ENCODE measurements at places on chromosomes 2 and 18. TPM values are rescaled to one million over a fixed set of nuclear protein-coding genes. Genes with fewer than 3 reads are reported as not detected.
A peak's percentile ranks its signal among the peaks of the same experiment; 100 is the strongest.

DNA sequence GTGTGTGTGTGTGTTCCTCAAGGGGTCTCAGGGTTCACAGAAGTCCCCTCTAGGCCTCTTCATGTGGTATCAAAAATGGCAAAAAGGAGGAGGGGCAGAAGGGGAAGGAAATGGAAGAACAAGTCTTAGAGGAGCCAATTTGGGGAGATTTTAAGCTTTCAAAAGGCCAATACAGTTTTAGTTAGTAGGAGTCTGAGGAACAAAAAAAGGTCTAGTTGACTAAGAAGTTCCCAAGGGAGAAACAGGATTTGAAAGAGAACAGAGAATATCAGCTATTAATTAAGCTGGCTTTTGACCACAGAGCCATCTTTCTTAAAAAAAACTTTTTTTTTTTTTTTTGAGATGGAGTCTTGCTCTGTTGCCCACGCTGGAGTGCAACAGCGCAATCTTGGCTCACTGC is 7.1 kb downstream of the RNF125 start:
- peak overlapping the region; percentile 68 for H3K4me3 ChIP-seq
- H3K27me3 ChIP-seq, result no peaks in the 10 kb centered on the region
- H3K36me3 ChIP-seq, result peaks cover 6% of the 10 kb centered on the region
- peaks cover 71% of the 10 kb centered on the region for H3K4me1 ChIP-seq
- no peak for DNase-seq

- H3K4me1 ChIP-seq, result no peaks in the 10 kb centered on the region
- H3K36me3 ChIP-seq, result no peaks in the 10 kb centered on the region
- no peak for DNase-seq
- H3K4me3 ChIP-seq, result no peak overlapping the region
- H3K27ac ChIP-seq, result no peak overlapping the region
These were observed 71.7 kb downstream of the CIB4 start for GRCh38 chr2:26569216-26570082.

- H3K4me1 ChIP-seq, result peaks cover 18% of the 10 kb centered on the region
- no peak overlapping the region for H3K4me3 ChIP-seq
- no peak overlapping the region for H3K27ac ChIP-seq
- H3K27me3 ChIP-seq, result peaks cover 5% of the 10 kb centered on the region
These were observed 216.3 kb upstream of the ID2 start for GRCh38 chr2:8465560-8465959.

DNA sequence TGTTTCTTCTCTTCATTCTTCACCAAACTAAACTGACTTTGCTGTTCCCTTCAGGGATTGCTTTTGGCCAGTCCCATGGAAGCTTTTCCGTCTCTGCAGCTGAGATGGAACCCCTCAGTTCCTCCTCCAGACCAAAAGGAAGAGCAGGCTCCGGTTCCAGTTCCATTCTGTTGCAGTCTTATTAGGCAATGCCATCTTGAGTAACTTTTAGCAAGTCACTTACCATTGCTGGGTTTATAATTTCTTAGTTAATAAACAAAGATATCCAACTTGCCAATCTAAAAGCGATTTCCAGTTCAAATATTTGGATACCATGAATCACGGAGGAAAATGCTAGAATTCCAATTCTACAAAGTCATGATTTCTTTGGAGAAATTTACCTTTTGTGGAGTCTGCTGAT is 214.3 kb upstream of the LYPD1 start:
- no peaks in the 10 kb centered on the region for H3K36me3 ChIP-seq
- H3K4me1 ChIP-seq, result no peaks in the 10 kb centered on the region
- H3K27me3 ChIP-seq, result no peaks in the 10 kb centered on the region
- H3K4me3 ChIP-seq, result no peak overlapping the region
- H3K27ac ChIP-seq, result no peak overlapping the region

GRCh38 chr18:76406791-76407190 is 88.3 kb downstream of the ZNF516 start:
- H3K4me3 ChIP-seq, result no peak overlapping the region
- H3K36me3 ChIP-seq, result peaks cover 8% of the 10 kb centered on the region
- H3K4me1 ChIP-seq, result peaks cover 23% of the 10 kb centered on the region
- H3K27ac ChIP-seq, result no peak overlapping the region
- no peaks in the 10 kb centered on the region for H3K27me3 ChIP-seq

GRCh38 chr2:144666032-144666431 is 146.1 kb upstream of the ZEB2 start:
- H3K4me3 ChIP-seq, result no peak overlapping the region
- no peak overlapping the region for H3K27ac ChIP-seq
- H3K4me1 ChIP-seq, result peaks cover 2% of the 10 kb centered on the region
- no peak for DNase-seq

GRCh38 chr2:212237350-212238095 is 301.1 kb downstream of the ERBB4 start:
- no peaks in the 10 kb centered on the region for H3K36me3 ChIP-seq
- no peak overlapping the region for H3K27ac ChIP-seq
- H3K27me3 ChIP-seq, result no peaks in the 10 kb centered on the region
- no peak overlapping the region for H3K4me3 ChIP-seq

GRCh38 chr2:95261602-95262001 is 12.6 kb upstream of the PROM2 start:
- H3K36me3 ChIP-seq, result no peaks in the 10 kb centered on the region
- no peak overlapping the region for H3K4me3 ChIP-seq
- DNase-seq, result no peak
- H3K4me1 ChIP-seq, result no peaks in the 10 kb centered on the region

DNA sequence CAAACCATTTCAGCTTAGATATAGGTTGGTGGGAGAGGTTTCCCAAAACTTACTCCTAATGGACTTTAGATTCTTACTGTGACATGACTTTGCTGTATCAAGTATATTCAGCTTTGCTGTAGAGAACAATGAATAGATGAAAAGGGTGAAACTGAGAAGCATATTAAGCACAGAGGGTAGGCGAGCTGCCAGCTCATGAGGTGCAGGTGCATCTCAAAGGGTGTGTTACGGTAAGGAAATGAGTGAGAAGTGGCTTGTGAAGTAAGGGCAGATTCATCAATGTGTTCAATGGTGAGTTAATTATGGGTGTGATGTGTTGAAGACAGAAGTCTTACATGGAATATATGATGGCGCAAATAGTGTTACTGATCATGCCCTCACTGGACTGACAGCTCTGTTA is 49.3 kb downstream of the CD8B2 start:
- H3K4me1 ChIP-seq, result peaks cover 10% of the 10 kb centered on the region
- peak; percentile 31 for DNase-seq
- H3K27me3 ChIP-seq, result peaks cover 7% of the 10 kb centered on the region
- H3K4me3 ChIP-seq, result no peak overlapping the region

- H3K4me1 ChIP-seq, result no peaks in the 10 kb centered on the region
- peaks cover 2% of the 10 kb centered on the region for H3K27me3 ChIP-seq
- H3K36me3 ChIP-seq, result no peaks in the 10 kb centered on the region
- no peak overlapping the region for H3K27ac ChIP-seq
- H3K4me3 ChIP-seq, result no peak overlapping the region
These were observed 11.7 kb downstream of the CPS1 start for GRCh38 chr2:210568108-210568507.

GRCh38 chr18:28691496-28691840 is 514.5 kb upstream of the CDH2 start:
- no peaks in the 10 kb centered on the region for H3K4me1 ChIP-seq
- H3K27ac ChIP-seq, result no peak overlapping the region
- no peaks in the 10 kb centered on the region for H3K27me3 ChIP-seq
- DNase-seq, result no peak

DNA sequence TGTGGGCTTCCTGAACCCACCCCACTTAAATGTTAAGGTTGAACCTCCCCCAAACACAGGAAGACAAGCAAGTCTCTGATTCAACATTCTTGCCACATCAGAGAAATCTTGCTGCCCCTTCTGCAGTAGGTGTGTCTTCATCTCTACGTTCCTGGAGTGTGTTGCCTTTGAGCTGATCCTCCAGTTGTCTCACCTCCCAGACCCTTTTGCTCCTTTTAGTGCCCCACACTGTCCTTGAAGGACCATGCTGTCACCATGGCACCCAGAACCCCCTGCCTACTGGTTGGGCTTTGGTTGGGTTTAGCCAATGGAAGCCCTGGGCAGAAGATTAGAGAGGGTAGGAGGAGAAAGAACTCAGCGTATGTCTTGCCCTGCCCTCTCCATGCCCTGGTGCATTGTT is 10.7 kb downstream of the CAB39 start:
- H3K36me3 ChIP-seq, result peaks cover 61% of the 10 kb centered on the region
- peaks cover 68% of the 10 kb centered on the region for H3K4me1 ChIP-seq
- H3K27me3 ChIP-seq, result no peaks in the 10 kb centered on the region
- peak overlapping the region; percentile 73 for H3K27ac ChIP-seq
- H3K4me3 ChIP-seq, result peak overlapping the region; percentile 52

- H3K4me3 ChIP-seq, result no peak overlapping the region
- no peak overlapping the region for H3K27ac ChIP-seq
- no peaks in the 10 kb centered on the region for H3K4me1 ChIP-seq
- peaks cover 13% of the 10 kb centered on the region for H3K27me3 ChIP-seq
- DNase-seq, result no peak
These were observed 174.5 kb upstream of the MGAT5 start for GRCh38 chr2:134079373-134079772.

- H3K36me3 ChIP-seq, result no peaks in the 10 kb centered on the region
- H3K27me3 ChIP-seq, result no peaks in the 10 kb centered on the region
- H3K4me3 ChIP-seq, result peak overlapping the region; percentile 65
- H3K27ac ChIP-seq, result no peak overlapping the region
These were observed 24.7 kb upstream of the TOGARAM2 start for GRCh38 chr2:28956415-28956826.

The ARHGAP28 gene
- not detected for total RNA-seq

The ALKAL2 gene
- not detected for total RNA-seq

The UGT1A4 gene
- total RNA-seq, result not detected

The MGAT4A gene
- 57.6 TPM for total RNA-seq

The CHRNG gene
- not detected for total RNA-seq

The CROCC2 gene
- total RNA-seq, result not detected

Measured in activated CD8-positive, alpha-beta T cell treated with anti-CD3 and anti-CD28 coated beads for 36 hours (primary cell).